ENCODE measurements at places on chromosomes 11 and 22. TPM values are rescaled to one million over a fixed set of nuclear protein-coding genes. Genes with fewer than 3 reads are reported as not detected.

Gene MPPED2
- not detected for total RNA-seq

Gene ART1
- not detected for total RNA-seq

Gene DEFB131B
- total RNA-seq = not detected

Gene TMEM134
- 12.2 TPM for total RNA-seq

Gene PEX16
- total RNA-seq = 36.1 TPM
